ENCODE measurements at places on chromosomes 2 and 18.

- peak; percentile 40 for DNase-seq
Observed at GRCh38 chr2:219002395-219003266, 9.4 kb upstream of the CRYBA2 start.

DNA sequence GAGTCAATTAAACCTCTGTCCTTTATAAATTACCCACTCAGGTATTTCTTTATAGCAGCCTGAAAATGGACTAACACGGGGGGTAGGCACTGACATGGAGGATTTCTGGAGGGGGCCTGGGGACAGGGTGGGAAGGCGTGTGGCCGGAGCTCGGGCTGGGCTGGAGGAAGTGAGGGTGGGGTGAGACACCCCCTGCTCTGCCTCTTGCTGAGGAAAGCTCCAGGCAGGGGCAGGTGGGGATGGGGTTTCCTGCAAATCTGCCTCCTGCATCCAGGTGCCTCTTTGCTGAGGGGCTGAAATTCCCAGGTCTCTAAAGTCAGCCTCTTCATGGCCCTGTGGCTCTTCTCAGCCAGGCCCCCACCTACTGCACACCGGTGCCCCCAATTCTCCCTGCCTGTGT, 25.7 kb upstream of the OTOS start:
- no peak for DNase-seq

GRCh38 chr2:100745604-100746003, 74.3 kb upstream of the NPAS2 start:
- DNase-seq: no peak

DNA sequence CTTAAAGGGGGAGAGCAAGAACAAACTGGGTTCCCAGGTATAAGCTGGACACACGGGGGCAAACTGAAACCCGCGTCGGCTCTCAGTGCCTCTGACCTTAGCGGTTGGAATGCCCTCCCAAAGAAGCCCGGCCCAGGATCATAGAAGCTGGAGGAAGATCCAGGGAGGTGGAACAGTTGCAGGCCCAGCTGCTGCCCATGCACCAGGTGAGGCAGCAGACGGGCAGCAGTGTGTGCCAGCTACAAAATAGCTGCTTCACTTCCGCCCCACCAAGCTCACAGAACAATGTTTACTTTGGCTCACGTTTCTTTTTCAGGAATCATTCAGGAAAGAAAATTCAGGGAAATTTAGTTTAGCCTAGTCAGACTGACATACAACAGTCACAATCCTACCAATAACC, 3.9 kb upstream of the ERMN start:
- DNase-seq: no peak

- no peak for DNase-seq
Observed at GRCh38 chr18:41244591-41245037, 710.4 kb upstream of the PIK3C3 start.

DNA sequence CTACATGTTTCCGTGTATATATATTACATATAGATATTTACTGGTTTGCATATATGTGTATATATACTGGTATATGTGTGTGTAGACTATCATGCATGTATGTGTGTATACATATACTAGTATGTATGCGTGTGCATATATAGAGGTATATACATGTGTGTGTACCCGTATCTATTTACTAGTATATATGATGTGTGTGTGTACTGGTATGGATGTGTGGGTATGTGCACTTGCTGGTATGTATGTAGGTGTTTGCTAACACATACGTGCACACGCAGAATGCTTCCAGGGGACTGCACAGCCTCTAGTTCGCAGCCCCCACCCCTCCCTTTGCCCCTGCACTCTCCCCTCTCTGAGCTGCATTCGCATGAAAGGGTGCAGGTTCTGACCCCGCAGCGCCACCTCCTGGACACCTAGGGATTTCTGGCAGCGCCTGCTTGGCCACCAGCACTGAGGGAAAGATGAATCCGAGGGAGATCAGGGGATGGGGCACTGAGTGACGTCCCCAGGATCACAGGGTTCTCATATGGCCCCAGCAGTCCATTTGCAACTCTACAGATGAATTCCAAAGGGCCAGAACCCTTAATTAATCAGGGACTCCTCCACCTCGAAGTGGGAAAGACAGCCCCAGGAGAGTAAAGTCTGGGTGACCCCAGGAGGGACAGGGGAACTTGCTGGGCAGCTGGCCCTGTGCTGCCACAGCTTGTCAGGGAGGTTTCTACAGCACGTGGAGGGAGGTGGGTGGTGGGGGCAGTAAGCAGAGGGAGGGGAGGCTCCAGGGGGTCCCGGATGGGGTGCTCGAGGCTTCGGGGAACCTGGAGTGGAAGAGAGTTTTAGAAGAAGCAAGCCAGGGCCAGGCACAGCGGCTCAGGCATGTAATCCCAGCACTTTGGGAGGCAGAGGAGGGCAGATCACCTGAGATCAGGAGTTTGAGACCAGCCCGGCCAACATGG, 66.8 kb upstream of the ASAP2 start:
- DNase-seq: peak; percentile 41

- DNase-seq: no peak
Observed at GRCh38 chr2:152405206-152406118, 70.5 kb downstream of the FMNL2 start.

DNA sequence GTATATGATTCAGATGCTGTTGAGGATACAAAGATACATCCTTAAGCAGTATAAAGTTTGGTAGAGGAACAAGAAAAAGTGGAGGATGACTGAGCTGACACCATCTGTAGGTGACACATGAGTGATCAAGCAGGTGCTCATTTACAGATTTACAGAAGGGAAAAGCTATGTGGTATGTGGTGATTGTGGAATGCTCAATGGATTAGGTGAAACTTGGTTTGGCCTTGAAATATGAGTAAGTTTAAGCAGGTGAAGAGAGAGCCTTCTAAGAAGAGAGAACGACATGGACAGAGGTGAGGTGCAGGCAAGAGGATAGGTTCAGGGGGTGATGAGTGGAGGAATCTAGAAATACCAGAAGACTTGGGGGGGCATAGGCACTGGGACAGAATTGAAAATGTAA, 5.9 kb downstream of the ASXL3 start:
- DNase-seq: no peak

DNA sequence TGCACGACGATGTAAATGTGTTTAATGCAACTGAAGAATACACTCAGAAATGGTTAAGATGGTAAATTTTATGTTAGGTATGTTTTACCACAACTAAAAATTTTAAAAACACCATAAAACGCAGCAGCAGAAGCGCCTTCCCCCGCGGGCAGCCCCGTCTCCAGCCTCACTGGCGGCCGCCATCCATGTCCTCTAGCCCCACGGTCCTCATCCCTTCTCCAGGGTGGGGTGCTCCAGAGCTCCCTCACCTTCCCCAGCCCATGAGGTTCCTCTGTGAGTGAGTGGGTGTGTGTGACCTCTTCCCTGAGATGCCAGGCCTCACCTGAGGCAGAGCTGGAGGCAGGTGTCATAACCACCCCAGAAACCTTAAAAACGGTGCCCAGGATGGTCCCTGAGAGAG, 17.0 kb downstream of the INHBB start:
- DNase-seq: no peak

DNA sequence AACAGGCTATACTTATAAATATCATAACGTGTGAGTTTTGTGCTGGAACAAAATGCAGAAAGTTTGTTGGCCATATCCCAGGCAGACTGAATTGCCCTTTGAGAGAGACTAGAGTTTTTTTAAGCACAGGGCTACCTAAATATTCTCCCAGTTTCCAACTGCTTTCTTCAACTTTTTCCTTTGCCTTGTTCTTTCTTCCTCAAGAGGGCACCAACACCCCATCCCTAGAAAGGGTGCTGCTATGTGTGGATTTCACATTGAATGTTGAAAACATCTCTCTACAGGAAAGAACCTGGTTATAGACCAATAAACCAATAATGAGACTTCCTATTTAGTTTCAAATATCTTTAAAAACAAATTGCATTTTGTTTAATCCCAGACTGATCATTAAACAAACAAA, 87.9 kb downstream of the ICOS start:
- no peak for DNase-seq

DNA sequence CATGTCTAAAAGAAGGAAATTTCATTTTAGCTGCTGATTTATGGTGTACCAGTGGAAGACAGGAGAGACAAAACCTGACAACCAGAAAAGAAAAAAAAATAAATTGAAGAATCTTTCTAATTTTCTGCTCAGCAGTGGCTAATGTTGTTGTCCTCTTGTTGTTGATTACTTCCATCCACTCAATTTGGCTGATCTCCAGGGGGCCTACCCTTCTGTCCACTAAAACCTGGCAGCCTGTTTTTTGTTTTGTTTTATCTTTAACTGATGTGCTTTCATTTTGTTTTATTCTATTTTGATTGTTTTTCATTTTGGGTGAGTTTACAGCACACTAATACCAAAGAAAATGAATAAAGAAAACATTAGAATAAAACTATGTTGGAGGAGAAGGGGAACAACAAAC, 27.4 kb downstream of the TFPI start:
- no peak for DNase-seq

DNA sequence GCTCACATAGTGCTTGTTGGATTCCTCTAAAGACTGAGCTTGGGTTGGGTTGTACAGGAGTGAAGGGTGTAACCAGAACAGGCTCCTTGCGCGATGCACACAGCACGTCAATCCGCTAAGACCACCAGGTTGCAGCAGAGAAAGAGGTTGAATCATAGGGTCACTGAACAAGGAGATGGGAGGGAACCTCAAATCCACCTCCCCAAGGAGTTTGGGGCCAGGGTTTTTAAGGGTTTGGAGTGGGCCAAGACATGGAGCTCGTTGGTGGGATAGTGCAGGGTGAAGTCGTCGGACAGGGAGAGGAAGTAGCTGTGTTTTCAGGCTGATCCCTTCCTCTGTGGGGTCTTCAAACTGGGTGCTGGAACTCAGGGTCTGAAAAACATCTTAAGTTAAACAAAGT, 20.8 kb upstream of the MTCL1 start:
- no peak for DNase-seq

DNA sequence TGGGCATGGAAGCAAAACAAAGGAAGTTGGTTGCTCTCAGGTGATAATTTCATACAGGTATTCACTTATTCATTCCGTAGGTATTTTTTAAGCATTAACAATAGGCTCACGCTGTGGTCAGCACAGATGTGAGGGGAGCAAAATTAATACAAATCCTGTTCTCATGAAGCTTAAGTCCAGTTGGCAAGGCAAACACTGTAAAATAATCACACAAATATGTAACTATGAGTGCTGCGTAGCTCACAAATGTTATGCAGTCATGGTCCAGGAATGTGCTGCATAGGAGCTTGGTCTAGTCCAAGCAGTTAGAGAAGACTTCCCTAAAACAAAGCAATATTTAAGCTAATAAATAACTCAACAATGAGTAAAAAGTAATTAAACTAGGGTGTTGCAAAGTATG, 23.9 kb downstream of the SP5 start:
- DNase-seq: no peak

DNA sequence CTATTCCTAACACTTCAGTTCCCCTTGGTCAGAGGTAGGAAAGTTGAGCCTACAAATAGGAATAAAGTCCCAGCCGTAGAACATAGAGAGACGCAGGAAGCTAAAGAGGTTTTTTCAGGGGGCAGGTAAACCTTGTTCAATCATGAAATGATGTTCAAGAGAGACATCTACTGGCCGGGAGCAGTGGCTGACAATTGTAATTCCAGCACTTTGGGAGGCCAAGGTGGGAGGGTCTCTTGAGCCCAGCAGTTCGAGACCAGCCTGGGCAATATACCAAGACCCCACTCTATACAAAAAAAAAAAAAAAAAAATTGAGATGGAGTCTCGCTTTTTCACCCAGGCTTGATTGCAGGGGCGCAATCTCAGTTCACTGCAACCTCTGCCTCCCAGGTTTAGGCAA, 66.7 kb upstream of the DNAJC10 start:
- no peak for DNase-seq

- DNase-seq: no peak
Observed at GRCh38 chr2:197986977-197987376, 182.6 kb downstream of the PLCL1 start.

DNA sequence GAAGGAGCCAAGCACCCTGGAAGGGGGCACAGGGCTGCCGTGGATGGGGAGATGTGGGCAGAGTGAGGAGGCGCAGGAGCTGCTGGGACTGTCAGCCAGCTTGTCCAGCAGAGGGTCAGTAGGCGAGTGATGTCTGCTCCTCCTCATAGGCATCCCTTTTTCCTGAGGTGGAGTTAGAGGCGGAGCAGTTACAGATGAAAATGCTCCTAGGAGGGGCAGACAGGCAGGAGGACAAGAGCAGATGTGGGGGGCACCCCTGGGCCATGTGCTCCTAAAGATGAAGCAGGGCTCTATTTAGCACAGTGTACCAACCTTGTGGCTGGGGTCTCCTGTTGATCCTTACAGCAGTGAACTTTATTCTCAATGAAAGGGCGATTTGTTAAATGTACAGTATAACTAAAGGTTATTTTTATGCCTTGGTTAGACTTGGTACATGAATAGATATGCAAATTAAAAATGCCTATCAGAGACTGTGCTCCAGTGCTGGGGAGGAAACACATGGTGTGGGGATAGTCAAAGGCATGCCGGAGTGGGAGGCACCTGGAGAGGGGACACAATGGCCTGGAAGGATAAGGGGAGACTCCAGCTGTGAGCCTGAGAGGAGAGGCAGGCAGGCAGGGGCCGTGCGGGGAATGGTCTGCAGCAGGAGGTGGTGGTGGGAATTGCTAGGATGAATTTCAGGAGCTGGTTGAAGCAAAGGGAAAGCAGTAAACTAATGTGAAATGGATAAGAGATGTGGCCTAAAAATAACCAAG, 175.3 kb downstream of the CLIP4 start:
- no peak for DNase-seq

- no peak for DNase-seq
Observed at GRCh38 chr18:22625406-22625805, 207.7 kb upstream of the CTAGE1 start.

DNA sequence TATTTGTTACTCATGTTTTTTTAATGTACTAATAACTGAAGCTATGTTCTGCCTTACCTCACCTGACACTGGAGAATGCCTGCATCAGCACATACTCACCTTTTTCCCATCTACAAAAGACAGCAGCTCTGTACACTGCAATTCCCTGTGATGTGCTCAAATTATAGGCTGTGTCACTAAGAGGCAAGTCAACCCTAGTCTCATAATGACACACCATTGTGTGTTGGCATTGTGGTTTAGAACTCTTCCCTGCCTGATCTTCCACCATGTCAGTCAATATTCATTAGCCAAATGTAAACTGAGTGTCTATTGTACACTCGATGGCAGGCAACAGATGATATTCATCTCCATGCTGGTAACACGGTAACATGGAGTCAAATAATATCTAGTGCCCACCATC, 332.1 kb upstream of the TCF4 start:
- DNase-seq: no peak

DNA sequence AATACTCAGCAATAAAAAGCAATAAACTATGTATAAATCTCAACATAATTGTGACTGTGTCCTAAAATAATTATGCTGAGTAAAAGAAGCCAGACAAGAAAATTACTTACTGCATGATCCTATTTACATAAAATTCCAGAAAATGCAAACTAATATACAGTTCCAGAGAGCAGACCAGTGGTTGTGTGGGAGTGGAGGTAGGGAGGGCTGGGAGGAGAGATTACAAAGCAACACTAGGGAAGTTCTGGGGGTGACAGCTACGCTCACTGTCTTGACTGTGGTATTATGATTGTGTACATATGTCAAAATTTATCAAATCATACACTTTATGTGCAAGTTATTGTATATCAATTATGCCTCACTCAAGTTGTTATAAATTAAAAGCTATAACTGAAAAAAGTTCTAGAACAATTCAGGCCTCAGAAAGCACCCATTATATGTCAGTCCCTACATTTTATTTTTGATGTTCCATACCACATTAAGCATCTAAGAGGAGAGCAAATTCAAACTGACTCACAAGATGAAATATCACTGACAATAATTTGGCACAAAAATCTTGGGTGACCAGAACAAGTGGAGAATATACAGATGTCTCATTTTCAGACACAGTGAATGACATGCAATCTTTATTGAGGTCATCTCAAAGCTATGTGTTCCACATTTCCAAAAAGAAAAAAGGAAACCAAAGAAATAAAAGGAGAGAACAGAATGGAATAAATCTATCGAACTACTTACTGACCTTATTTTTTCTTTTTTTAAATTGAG, 85.1 kb downstream of the ANTXR1 start:
- no peak for DNase-seq
